Suppressor macrophage treated with lipopolysaccharide for 4 hours (primary cell): ENCODE measurements at places on chromosomes 4 and X.

- DNase-seq = no peak
Observed at GRCh38 chr4:71828470-71828869, 44.6 kb upstream of the GC start.

- DNase-seq = no peak
Observed at GRCh38 chr4:138204507-138204906, 37.6 kb downstream of the SLC7A11 start.

- no peak for DNase-seq
Observed at GRCh38 chrX:27619459-27619858, 29.3 kb downstream of the DCAF8L2 start.

DNA sequence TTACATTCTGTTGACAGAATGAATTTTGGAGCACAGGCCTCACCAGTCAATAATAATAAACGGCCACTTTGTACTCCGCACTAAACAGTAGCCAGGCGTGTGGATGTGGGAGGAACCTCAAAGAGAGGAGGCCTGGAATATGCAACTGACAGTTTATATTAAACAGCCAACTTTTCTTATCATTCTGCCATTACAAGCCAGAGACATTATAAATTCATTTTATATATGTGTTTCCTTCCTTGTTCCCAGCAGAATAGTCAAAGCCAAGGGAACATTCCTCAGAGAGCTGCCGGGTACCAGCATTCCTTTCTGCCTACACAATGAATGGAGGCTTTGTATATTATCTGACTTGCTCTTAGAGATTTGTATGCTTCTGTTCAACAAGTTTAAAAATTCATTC lies 436.5 kb upstream of the FTHL17 start:
- no peak for DNase-seq

- DNase-seq = no peak
Observed at GRCh38 chr4:126004941-126005340, 690.2 kb downstream of the FAT4 start.

GRCh38 chrX:11438767-11439166 lies 145.6 kb downstream of the AMELX start:
- no peak for DNase-seq

GRCh38 chr4:154126276-154126675 lies 337.4 kb upstream of the SFRP2 start:
- DNase-seq = no peak

DNA sequence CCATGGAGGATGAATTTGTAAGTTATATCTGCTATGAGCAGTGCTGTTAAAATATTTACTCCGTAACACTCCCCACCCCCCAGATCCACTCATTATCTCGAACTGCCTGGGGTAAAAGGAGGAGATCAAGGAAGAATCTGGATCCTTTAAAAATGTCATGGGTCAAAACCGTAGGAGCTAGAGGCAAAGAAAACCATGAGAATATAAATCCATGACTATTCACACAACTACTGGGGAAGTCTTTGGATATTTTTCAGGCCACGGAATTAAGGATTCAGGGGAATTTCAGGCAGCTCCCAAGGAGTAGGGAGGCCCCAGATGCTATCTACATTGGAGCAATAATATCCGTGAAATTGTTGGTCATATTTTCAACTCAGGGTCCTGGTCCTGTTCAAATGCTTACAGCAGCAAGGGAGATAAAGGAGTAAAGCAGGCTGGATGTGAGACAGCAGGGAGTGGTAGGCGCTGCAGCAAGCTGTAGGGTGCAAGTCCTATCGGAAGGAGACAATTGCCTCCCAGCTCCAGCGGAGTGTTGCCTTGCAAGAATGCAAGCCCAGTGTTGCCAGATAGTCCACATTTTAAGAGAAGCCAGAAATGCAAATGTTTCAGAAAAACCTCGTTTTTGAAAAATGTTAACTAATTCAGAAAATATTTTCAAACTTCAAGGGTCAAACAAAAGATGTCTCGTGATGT lies 116.2 kb upstream of the KIT start:
- DNase-seq = no peak

DNA sequence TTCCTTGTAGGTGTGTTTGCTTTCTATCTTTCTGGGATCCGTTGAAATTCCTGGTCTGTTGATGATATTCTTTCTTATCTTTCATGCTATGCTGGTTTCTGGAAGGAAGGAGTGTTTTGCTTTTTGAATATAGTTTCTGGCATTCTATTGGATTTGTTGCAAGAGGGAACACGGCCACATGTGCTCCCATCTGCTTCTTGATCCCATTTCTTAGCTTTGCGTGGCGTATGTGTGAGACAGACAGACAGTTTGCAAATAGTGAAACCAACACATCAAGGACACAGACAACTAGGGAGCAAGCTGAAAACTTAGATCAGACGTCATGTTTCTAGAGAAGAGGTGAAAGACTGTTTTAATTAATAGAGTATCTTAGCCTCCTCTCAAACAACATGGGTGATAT lies 261.9 kb upstream of the PUDP start:
- DNase-seq = no peak

DNA sequence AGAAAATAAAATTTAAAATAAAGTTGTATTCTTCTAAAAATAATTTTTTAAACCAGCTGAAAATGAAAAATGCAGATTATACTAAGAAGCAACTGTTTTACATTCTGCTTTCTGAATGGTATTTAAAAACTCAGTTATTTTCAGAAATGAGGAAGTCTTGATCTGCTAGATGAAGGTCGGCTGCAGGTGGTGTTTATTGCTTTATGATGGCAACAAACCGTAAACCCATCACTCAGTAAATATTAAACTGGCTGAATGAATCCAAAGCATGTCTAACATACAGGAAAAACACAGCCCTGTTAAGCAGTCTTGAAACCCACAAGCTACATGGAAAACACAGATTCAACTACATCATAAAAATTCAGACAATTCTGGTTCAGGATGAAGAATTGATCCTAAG lies 29.3 kb downstream of the DYNLT3 start:
- DNase-seq = no peak

- DNase-seq = peak; percentile 1
Observed at GRCh38 chr4:117898496-117898895, 135.8 kb upstream of the NDST3 start.

DNA sequence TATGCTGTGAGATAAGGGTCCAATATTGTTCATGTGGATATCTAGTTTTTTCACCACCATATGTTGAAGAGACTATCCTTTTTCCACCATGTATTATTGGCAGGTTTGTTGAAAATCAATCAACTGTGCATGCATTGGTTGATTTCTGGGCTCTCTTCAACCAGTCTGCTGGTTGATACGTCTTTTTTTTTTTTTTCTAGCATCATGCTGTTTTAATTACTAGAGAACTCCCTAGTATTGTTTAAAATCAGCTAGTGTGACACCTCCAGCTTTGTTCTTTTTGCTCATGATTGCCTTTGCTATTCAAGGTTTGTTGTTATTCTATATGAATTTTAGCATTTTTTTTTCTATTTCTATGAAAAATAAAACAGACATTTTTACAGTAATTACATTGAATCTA lies 123.9 kb downstream of the SLC7A11 start:
- no peak for DNase-seq

DNA sequence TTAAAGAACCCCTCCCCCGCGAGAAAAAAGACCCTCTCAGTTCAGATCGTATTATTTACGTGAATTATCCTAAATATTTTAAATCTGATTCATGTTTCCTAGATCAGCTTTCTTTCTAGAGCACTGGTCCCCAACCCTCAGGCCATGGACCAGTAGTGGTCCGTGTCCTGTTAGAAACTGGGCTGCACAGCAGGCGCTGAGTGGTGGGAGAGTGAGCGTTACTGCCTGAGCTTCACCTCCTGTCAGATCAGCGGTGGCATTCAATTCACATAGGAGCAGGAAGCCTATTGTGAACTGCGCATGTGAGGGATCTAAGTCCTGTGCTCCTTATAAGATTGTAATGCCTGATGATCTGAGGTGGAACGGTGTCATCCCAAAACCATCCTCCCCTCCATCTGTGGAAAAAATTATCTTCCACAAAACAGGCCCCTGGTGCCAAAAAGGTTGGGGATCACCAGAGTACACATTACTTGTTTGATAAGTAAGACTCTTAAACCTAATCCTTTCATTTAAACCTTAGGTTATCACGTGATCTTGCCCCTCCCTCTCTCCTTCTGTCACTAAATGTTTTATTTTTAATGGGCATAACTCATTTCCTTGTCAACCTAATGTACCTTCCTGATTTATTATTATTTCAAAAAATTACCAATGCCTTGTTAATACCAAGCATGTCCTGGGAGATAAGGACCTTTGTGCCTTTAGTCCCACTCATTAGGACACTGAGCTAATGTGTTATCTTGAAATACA lies 442.9 kb downstream of the TLL1 start:
- DNase-seq = no peak

DNA sequence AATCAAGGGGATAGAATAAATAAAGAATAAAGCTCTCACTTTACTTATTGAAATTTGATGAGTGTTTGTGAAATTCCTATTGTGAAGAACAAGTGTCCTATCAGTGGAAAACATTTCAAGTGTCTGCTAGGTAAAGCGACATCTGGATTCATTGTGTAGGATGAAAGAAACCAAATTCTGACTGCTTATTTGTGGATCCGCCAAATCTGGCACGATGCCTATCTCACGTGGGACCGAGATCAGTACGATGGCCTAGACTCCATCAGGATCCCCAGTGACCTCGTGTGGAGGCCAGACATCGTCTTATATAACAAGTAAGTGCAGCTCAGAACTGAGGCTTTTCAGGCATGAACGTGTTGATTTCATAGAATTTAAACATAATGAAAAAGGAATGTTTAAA lies 1.9 kb downstream of the CHRNA9 start:
- no peak for DNase-seq

- DNase-seq = no peak
Observed at GRCh38 chr4:99324979-99325378, 3.8 kb upstream of the ADH1B start.

DNA sequence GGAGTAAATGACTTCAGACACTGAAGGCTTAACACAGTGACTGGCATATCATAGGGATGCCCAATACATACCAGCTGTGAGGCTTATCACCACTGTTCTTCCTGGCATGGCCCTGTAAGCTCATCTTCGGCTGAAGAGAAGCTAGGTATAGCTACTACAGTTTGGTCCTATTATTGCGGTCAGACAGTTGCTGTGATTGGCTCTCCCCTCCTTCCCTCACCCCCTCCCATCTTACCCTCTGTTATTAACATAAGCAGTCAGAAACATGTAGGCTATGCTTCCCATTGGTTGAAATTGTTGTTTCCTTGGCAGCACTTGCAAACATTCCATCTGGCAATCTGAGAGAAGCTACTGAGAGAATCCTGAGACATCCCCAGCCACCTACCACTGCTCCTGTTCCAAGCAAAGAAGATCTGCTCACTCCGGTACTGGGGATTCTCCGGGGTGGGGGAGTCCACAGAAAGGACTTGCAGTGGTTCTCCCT lies at the start of gene AKAP14:
Gene AKAP14 (plus strand): TSS at position 51 of the 484 bp plus-strand sequence. CDS start 7,331 bp downstream, outside the sequence.
- DNase-seq = no peak

DNA sequence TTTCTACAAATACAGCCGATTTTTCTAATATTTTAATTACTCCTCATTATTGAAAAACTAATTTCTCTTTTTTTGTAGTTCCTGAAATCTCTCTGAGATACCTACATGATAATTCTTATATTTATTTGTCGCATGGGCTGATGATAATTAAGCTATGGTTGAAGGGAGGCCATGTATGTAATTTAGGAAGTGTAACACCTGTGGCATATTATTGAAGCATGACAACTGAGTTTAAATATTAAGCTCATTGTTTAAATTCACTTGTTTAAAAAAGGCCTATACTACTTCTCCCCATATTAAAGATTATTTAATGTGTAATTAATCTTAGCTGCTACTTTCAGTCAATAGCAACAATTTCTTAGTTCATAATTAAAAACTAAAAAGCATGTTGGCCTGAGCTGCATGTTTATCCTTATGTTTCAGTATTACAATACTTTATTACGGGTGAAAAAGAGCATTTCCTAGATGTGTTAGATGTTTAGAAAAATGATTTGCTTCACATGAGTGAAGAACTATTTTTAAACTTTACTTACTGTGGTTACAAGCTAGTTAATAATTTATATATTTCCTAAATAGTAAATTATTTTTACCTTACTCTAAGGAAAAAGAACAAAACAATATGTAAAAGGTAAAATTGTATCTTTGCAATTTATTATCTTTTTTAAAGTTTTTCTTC lies 122.4 kb downstream of the RAP1GDS1 start:
- no peak for DNase-seq

DNA sequence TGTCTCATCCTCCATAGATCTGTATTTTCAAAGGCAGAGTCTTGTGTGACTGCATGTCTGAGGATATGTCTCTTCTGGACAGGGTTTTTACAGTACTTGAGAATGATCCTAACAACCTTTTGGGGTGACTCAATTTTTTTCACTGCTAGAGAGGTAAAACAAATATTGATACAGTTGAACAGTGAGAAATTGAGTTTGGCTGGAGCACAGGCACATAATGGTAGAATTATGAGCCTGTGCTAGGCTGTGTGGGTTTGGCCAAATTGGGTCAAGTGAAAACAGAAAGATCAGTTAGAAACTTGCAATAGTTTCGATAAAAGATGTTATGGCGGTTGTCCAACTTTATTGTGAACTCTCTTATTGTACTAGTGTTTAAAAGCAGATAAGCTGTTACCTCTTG lies 23.3 kb upstream of the EOLA2 start:
- no peak for DNase-seq

GRCh38 chr4:53592122-53592521 lies 836 bp upstream of the LNX1 start:
- DNase-seq = no peak

GRCh38 chr4:36432586-36432985 lies 151.2 kb downstream of the DTHD1 start:
- no peak for DNase-seq

- DNase-seq = no peak
Observed at GRCh38 chr4:78737973-78738372, 38.2 kb upstream of the BMP2K start.
